NCI-H1417 treated with DMSO at 0.1 percent for 48 hours (cell line): ENCODE measurements at places on chromosomes 1 and 21.

- DNase-seq, result no peak
These were observed 28.4 kb downstream of the ZNF281 start for GRCh38 chr1:200381256-200381984.

GRCh38 chr1:110779636-110780035 is 93.3 kb upstream of the CD53 start:
- no peak for DNase-seq

DNA sequence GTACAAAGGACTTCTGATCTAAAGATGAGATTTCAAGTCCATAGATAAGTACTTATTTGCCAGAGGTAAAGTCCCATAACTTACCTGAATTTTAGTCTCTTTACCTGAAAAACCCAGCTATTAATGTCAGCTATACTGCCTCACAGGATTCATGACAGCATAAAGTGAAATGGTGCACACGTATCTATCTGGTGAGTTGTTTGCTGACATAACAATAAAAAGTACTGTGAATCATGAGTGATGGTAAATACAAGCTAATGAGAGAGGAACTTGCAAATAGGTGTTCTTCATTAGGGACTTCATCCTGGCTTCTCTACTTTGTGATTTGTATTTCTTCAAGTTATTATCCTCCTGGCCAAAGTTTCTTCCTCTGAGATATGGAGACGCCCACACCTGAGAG is 225.1 kb upstream of the C8B start:
- DNase-seq, result no peak

DNA sequence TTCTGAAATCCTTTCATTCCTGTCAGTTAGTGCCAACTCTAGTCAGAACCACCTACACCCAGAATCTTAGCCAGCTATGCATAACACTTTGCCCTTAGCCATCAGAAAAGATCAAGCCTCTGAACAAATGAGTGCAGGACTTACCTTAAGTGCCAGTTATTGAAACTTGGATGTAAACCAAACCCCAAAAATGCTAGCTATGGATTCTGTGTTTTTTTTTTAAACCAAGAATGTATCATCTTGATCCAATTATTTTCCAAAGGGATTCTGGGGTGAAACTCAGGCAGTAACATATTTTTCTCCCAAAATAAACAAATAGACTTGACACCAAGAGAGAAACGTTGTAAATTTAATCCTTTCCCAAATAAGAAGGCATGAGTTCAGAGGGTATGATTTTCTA is 538.6 kb upstream of the ADAMTS5 start:
- no peak for DNase-seq

DNA sequence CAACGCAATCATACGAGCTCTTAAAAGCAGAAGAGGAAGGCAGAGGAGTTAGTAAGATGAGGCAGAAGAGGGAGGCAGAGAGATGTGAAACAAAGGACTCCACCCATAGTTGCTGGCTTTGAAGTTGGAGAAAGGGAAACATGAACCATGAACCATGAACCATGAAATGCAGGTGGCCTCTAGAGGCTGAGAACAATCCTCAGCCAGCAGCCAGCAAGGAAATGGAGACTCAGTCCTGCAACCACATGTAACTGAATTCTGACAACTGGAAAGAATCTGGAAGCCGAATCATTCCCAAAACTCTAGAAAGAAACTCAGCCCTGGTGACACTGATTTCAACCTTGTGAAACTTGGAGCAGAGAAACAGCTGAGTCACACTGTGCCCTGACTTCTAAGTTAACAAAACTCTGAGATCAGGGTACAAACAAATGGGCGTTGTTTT is 10.1 kb downstream of the DIPK1A start:
- no peak for DNase-seq

- no peak for DNase-seq
These were observed 49.7 kb upstream of the ACTRT2 start for GRCh38 chr1:2971609-2972008.

GRCh38 chr1:22709891-22710700 is 543 bp upstream of the EPHB2 start:
- DNase-seq, result no peak

GRCh38 chr1:4083231-4084047 is 183.4 kb upstream of the C1orf174 start:
- DNase-seq, result no peak

DNA sequence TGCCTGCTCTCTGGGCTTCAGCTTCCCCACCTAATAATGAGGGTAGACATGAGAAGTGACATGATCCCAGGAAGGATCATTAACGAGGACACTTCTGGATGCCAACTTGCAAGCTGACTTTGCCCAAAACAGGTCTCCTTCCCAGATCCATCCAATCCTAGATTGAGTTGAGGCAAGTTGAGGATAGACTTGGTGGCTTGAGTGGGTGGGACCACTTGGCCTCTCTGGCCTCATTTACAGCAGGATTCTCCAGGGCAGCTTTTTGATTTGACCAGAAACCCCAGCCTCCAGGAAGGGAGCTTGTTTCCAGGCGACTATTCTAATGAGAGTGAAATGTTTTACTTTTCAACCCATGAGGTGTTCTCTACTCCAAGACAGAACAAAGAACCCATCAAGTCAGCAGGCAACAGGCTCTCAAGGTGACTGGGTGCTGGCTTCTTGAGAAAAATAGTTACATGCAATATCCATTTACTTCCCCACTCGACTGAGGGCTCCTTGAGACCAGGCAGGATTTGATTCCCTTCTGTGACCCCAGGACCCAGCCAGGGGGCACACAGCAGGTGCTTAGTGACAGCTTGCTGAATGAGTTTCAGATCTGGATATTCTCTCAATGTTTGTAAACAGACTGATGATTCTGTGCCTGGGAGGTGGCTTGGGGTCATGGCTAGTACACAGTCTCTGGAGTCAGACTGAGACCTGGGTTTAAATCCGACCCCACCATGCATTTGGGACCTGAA is 128.2 kb downstream of the DMRTB1 start:
- no peak for DNase-seq

DNA sequence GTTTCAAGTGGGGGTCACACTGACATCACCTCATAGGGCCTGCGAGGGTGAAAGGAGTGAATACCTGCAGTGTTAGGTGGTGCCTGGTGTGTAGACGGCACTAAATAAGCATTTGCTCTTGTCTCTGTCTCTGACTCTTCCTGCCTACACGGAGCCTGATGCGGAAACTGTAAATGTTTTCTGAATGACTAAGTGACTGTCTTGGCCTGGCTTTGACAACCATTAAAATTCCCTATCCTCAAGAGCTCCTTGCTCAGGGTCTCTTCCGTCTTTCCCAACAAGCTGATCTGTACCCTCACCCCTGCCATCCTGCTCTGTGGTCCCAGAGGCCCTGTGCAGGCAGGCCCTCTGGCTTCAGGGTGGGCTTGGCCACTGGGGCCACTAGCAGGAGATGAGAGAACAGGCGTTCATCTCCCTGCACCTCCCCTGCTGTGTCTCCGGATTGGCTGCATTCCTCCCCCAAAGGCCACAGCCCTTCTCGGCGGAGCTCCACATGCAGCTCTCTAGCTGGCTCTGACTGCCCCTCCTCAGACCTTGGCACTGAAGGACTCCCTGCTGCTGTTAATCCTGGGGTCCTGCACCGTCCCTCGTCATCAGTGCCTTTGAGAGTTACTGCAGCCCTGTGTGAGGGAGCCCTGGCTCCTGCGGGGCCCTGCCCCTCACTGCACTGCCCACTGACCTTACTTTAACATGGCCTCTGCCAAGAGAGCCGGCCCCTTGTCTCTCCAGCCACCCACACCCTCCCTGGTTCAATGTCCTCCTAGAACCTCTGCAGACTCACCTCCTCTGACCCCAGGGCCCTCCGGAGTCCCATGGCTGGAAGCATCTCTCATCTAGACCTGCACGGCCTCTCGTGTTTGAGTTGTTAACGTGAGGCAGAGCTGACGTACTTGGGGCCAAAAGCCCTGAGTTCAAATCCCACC is 211.1 kb downstream of the MATN1 start:
- no peak for DNase-seq

- DNase-seq, result no peak
These were observed 21.5 kb upstream of the LYST start for GRCh38 chr1:235888119-235888643.

- no peak for DNase-seq
These were observed 64.0 kb downstream of the CAPZB start for GRCh38 chr1:19421365-19421764.

- DNase-seq, result no peak
These were observed 47.1 kb downstream of the MDM4 start for GRCh38 chr1:204563307-204563706.

GRCh38 chr1:67721650-67722291 is 36.8 kb downstream of the GADD45A start:
- DNase-seq, result no peak

DNA sequence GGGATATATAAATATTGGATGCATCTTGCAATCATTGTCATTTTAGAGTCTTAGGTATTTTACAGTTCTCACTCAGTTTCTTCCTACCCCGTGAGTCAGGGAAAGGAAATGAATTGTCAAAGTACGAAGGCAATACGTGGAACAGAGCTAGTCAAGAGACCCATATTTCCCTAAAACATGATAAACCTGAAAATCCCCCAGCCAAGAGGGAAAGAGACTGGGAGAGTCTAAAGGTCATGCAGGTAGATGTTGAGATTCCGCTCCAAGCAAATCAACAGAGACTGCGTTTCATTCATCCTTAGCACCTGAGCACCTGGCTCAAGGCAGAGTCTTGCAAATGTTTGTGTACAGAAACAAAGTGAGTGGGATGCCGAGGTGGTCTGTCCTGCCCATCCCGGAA is 58.0 kb downstream of the SH3GLB1 start:
- no peak for DNase-seq

DNA sequence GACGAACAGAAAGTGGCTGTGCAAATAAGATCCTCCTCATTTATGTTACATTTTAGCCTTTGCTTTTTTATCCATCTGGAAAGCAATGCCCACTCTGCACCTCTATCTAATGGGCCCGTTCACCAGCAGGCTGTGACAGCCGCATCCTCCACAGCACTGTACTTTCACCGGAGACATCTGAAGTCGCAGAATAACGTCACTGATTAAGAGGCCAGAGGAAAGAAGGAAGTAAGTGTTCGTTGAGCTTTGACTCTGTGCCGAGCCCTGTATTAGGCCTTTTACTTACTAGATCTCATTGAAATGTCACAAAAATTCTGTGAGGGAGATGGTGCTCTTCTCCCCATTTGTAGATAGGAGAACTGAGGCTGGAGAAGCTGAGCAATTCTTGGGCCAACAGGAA is 62.3 kb downstream of the KAZN start:
- no peak for DNase-seq

GRCh38 chr1:84691122-84691783 is 992 bp upstream of the SSX2IP start:
- DNase-seq, result no peak
